ENCODE measurements at places on chromosomes 12 and 14. TPM values are rescaled to one million over a fixed set of nuclear protein-coding genes. Genes with fewer than 3 reads are reported as not detected.

The SMAGP gene
- 35.1 TPM for total RNA-seq

The DLK1 gene
- not detected for total RNA-seq

The AKAP3 gene
- 1.7 TPM for total RNA-seq

The A2ML1 gene
- total RNA-seq = 29.4 TPM

The TCL1B gene
- not detected for total RNA-seq

The ACRBP gene
- not detected for total RNA-seq

The TAS2R19 gene
- total RNA-seq = 0.49 TPM

The FAM181A gene
- not detected for total RNA-seq

The CISTR gene
- total RNA-seq = not detected

The OR6C65 gene
- not detected for total RNA-seq

The TAS2R46 gene
- 0.11 TPM for total RNA-seq

The ENDOU gene
- total RNA-seq = 0.34 TPM

The MGAT2 gene
- total RNA-seq = 42.3 TPM

The SLC22A17 gene
- 8.0 TPM for total RNA-seq

The NEUROD4 gene
- total RNA-seq = not detected

The CCDC177 gene
- total RNA-seq = not detected

The MYRFL gene
- not detected for total RNA-seq

The POC1B gene
- total RNA-seq = 16.9 TPM

The TSPAN11 gene
- not detected for total RNA-seq

The SMCO2 gene
- total RNA-seq = 0.75 TPM

The EAPP gene
- total RNA-seq = 29.0 TPM

The MGAT4C gene
- total RNA-seq = not detected

The SLCO1B1 gene
- total RNA-seq = not detected

The FZD10 gene
- total RNA-seq = 4.4 TPM

The TSHR gene
- total RNA-seq = not detected

The GRIP1 gene
- 6.8 TPM for total RNA-seq

The TAS2R8 gene
- not detected for total RNA-seq

The AICDA gene
- total RNA-seq = not detected

The ACSS3 gene
- 0.04 TPM for total RNA-seq

The KRT81 gene
- not detected for total RNA-seq

The PRR4 gene
- total RNA-seq = 1.2 TPM

The KLRC4 gene
- total RNA-seq = not detected

The POU6F1 gene
- 1.1 TPM for total RNA-seq

The SOX5 gene
- total RNA-seq = 0.42 TPM

Measured in foreskin keratinocyte (primary cell).